T-helper 2 cell (primary cell): ENCODE measurements at places on chromosomes 1 and 21.

DNA sequence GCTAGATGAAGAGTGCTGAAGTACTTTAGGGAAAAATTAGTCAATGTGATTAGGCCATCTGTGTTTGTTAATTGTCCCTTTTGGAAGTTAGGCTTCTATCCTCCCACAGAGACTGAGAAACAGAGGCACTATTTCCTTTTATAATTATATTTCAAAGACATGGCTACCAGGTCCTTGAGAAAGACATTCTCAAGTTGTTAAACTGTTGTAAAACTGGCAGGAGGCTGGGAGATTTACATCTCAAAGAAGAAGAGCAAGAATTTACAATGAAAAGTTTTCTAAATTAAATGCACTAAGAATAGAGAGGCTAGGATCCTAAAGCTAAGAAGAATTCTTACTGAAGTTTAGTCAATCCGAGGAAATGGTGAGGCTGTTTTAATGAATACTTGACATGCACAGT is 74.0 kb upstream of the BRINP3 start:
- no peak for DNase-seq

DNA sequence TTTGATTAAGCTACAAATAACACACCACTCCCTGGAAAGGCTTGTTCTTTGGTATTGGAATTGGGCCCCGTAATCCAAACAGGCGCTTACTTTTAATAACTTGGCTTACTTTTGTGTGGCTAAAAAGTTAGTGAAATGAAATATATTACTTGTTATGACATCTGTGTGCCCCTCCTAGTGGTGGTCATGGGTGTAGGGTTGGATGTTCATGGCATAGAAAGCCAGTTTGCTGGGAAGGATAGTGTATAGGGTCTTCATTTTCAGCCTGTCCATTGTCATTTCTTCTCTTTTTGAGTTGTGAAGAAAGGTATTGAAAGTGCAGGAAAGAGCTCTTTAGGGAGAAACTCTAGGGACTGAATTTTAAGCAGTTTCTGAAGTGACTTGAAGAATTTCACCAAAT is 5.9 kb downstream of the CDC14A start:
- DNase-seq, result no peak

- no peak for DNase-seq
Measured at GRCh38 chr1:238409932-238410331, 519.2 kb upstream of the ZP4 start.

GRCh38 chr21:38077569-38077968 is 161.3 kb upstream of the KCNJ6 start:
- no peak for DNase-seq

DNA sequence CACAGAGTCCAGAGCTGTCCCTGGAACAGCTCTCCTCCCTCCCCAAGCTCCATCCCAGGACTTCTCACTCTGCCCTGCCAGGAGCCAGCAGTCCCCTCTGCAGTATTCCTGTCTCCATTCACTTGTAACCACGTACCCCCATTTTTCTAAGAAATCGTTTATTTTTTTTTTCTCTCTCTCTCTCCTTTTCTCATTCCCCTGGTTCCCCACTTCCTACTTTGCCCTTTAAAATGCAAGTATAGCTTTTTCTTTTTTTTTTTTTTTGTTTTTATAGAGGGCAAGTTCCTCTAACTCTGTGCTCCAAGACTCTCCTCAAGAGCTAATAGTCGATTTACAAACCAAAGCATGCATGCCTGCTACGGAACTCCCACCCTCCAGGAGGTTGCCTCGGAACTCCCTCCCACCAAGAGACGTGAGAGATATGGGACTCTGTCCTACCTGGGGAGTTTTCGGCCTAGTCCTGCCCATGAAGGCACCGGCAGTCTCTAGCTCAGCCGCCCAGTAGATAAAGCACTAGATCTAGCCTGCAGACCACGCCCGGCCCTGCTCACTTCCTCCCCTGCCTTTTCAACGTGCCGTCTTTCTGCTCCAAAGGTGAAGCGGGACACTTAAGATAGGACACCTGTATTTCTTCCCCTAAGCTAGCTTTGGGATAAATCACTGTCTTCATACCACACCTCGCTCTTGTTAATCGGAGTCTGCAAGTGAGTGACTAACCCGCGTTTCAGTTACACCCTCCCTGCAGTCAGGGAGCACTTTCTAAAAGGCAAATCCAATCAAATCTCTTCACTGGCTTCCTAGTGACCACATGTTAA is 27.7 kb downstream of the TNFRSF9 start:
- DNase-seq, result no peak

DNA sequence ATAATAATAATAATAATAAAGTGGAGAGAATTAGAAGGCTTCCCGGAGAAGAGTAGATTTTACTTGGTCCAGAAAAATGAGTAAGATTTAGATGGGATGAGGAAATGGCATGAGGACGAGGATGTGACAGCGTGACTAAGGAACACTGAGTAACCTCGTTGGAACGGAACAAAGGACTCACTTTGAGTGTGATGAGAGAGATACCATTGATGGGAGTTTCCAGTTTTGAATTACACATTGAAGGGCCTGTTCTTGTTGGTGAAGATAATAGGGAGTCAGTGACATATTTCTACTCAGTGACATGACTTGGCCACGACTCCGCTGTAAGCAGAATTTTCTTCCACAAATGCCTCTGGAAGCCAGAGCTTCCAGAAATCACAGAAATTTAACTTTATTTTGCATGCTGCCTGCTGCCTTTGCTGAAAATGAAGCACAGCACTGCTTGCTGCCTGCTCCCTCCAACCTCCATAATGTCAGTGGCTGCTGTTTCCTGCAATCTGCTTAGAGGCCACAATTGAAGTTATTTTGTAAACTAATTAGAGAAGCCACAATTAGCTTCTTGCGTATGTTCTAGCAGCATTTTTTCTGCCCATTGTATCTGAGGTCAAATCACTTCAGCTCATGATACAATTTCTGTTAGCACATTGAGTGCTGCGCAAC is 33.7 kb upstream of the FBXO28 start:
- no peak for DNase-seq

DNA sequence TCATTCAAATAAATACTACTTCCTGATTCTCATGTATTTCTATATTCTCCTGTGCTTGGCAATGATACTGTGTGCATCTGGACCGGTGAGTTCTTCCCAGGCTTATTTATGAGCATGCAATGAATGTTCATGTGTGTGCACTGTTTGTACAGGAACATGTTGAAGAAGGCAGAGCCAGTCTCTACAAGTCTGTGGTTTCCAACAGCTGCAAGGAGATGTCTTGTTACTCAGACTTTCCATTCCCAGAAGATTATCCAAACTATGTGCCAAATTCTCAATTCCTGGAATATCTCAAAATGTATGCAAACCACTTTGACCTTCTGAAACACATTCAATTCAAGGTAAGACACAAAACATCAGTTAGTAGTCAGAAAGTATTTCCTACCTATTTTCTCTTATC is 19.1 kb downstream of the FMO1 start:
- DNase-seq, result no peak

GRCh38 chr21:37675202-37675801 is 241.0 kb downstream of the KCNJ6 start:
- DNase-seq, result peak; percentile 32

- no peak for DNase-seq
Measured at GRCh38 chr1:222975472-222976122, 160.8 kb downstream of the DISP1 start.

DNA sequence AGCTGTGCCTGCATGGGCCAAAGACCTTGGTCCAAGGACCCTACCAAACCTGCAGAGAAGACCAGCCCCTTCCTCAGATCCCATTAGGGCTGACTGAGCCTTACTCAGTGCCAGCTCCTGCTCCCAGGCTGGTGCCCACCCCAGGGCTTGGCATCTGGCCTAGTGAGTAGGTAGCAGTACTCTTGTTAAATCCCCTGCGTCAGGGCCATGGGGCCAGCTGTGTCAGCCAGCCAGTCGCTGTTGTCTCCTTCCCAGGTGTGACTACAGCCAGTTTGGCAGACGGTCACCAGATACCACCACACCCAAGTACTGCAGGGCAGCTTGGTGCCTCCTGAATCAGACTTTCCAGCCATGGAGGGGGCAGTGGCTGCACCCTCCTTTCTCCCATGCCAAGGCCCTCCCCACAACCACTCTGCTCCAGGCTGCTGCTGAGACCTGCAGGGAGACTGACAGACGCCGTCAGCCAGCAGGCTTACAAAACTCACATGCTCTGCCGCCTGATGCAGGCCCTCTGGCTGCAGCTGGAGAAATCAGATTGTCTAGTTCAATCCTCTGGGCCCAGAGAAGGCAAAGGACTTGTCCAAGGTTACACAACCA is 3.0 kb downstream of the TENT5B start:
- DNase-seq, result no peak

- no peak for DNase-seq
Measured at GRCh38 chr1:219412772-219413171, 200.1 kb downstream of the ZC3H11B start.

GRCh38 chr1:40379785-40380452 is 6.4 kb downstream of the SMAP2 start:
- DNase-seq, result no peak

- DNase-seq, result no peak
Measured at GRCh38 chr1:227896710-227897655, 50.7 kb downstream of the WNT9A start.

- no peak for DNase-seq
Measured at GRCh38 chr1:170674986-170675385, 11.1 kb downstream of the PRRX1 start.

- DNase-seq, result no peak
Measured at GRCh38 chr1:212959266-212960220, 9.2 kb downstream of the VASH2 start.

GRCh38 chr1:115277276-115277675 is 60.8 kb downstream of the NGF start:
- DNase-seq, result no peak

DNA sequence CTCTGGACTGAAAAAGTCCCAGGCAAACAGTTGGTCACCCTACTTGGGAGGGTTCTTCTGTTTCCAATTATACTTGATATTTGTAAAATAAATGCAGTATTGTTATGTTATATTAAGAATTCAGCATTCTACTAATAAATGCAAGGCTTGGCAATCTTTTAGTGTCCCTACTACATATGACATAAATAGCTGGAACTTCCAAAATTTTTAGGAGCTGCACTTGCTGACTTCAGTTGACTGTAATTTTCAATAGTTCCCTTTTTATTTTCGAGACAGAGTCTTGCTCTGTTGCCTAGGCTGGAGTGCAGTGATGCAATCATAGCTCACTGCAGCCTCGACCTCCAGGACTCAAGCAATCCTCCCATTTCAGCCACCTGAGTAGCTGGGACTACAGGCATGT is 20.0 kb downstream of the FOXD3 start:
- DNase-seq, result no peak

DNA sequence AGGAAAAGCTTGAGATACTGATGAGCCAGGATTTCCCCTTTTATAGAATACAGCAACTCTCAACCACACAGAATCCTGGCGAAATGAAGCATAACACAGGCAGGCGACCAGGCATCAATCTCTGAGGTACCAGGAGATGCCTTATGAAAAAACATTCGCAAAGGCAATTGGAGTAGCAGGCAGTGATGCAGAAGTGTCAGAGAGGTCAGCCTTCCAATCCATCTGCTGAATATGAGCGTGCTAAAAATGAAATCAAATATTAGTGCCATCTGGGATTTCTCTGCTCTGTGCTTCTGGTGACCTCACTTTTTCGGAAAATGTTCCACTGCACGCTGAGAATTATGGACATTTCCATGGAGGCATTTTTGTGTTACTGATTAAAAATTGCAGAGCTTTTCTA is 258.8 kb downstream of the VAV3 start:
- DNase-seq, result no peak
